T-helper 1 cell (primary cell): ENCODE measurements at places on chromosomes 1 and 21.

- peak; percentile 75 for DNase-seq
Observed at GRCh38 chr1:44631647-44632539, 42.4 kb downstream of the TMEM53 start.

DNA sequence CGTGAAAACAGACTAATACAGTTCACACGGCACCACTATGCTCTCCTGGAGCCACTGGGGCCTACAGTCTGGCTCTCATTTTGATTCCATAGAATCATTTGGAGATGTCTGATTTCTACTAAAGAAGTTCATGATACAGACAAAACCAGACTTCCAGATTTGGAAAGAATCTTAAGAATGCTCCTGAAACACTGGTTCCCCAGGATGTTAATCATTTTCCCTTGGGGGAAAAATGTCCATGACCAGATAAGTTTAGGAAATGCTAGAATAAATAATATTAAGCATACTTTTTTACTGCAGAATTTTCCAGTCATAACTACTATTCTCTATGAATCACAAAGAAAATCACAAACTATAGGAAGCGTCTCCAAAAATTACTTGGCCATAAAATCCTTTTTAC lies 63.0 kb upstream of the RGS7 start:
- DNase-seq = no peak

- DNase-seq = no peak
Observed at GRCh38 chr1:243621973-243622372, 228.1 kb downstream of the AKT3 start.

GRCh38 chr1:36735436-36735835 lies 252.7 kb upstream of the CSF3R start:
- DNase-seq = no peak

- no peak for DNase-seq
Observed at GRCh38 chr1:25716320-25716719, 83.7 kb upstream of the SELENON start.

DNA sequence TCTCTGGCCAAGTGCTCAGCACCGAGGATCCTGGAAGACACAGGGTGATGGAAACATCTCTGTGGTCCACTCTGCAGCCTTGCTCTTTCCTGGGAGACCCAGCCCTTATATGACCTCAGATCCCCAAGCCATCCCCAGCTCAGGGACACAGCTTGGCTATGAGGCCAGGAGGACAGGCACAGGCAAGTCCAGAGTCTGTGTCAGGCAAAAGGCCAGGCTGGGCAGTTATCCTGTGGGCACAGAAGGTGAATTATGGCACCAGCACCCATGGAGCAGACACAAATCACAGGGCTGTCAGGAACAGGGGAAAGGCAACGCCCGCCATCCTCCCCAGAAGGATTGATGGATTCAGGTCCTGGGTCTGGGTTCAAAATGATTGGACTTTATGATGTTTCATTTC lies 52.1 kb upstream of the SCMH1 start:
- DNase-seq = no peak

DNA sequence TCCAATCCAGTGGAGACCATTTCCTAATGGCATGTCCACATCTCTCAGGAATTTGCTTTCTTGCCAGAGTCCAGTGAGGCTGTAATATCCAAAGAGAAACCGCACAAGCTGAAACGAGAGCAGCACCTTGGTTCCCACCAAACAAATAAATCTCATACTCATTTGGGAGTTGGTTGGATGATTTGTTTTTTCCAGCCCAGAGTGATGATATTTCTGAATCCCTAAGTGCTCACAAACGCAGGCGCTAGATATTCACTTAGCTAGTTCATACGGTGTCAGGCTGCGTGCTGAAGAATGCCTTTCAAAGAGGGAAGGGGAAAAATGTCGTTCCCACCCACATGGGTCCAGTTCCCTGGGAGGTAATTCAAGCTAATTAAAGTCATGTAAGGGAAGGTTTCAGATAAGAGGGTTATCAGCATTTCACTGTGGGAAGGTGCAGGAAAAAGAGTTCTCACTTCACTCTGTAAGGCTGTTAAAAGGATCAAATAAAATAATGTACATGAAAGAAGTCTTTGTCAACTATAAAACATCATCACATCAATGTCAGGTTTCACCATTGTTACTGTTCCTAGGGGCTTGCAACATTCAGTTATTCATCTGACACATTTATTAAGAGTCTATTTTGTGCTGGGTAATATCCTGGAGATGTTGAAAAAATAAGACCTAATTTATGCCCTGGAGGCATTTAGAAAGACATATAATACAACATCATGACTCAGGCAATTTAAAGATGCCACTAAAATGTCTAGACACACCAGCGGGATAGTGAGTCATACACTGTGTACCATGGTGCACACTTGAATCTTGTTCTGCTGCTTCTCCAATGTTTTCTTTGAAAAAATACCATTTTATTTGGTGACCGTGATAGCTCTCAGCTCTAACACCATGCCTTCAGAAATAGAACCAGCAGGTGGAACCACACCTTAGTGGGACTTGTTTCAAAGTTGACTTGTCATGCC lies 19.3 kb downstream of the DPT start:
- no peak for DNase-seq

DNA sequence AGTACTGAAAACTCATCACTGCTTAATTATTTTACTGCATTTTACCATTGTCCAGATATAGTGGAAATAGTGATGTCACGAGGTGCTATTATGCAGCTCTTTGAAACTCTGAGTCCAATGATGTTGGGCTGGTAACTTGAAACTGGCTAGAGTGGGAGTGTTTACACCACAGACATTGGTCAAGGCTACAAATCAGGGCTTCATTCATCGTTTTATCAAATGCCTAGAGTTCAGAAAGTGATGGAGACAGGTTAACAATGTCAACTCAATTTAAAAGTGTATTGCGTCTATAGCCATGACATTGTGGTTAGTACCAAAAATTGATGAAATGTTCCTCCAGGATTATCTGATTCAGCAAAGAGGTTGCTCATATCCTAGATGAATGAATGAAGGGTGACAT lies 12.7 kb downstream of the PADI1 start:
- no peak for DNase-seq

DNA sequence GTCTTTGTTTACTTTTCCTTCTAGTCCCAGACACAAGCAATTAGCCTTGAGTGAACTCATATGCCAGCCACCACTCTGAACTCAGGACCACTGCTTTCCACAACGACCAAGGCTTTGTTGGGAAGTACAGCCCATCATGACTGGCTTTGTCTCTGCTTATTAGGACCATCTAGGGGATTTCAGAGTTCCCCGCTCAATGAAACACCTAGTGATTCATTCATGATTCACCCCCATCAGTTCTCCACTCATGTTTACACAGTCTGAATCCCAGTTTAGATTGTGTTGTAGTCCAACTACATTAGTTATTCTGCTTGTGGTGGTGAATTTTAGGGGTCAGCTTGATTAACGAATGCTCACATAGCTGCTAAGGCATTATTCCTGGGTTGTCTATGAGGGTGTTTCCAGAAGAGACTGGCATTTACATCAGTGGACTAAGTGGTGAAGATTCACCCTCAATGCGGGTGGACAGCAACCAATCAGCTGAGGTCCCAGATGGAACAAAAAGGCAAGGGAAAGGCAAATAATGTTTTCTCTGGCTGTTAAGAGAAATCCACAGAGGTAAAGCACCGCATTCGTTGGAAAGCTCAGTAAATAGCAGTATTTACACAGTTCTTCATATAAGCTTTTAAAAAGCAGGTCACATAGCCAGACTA lies 122.7 kb downstream of the RGS21 start:
- DNase-seq = no peak

GRCh38 chr1:59045636-59046035 lies 251.3 kb upstream of the FGGY start:
- no peak for DNase-seq

- no peak for DNase-seq
Observed at GRCh38 chr1:145980457-145980994, 15.9 kb downstream of the TXNIP start.

DNA sequence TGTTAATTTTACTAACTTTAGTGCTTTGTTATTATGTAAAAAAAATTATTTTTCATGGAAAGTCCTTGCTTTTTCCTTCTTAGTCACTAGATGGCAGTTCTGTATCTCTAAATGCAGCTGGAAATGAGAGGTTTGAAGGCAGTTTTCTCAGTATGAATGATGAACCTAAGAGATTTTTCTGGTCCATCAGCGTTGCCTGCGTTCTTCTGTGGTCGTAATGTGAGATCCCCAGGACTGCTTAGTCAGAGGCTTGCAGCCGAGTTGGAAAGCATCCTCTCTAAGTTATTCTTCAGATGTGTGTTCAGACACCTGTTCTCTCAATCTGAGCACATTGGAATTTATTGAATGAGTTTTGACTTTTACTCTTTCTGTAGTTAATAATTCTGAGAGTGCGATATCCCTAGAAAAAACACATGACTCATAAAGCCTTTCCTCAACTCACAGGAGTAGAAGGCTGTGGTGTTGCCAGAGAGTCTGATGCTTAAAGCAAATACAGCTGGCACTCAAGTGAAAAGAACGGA lies 99.3 kb downstream of the FMN2 start:
- DNase-seq = no peak

DNA sequence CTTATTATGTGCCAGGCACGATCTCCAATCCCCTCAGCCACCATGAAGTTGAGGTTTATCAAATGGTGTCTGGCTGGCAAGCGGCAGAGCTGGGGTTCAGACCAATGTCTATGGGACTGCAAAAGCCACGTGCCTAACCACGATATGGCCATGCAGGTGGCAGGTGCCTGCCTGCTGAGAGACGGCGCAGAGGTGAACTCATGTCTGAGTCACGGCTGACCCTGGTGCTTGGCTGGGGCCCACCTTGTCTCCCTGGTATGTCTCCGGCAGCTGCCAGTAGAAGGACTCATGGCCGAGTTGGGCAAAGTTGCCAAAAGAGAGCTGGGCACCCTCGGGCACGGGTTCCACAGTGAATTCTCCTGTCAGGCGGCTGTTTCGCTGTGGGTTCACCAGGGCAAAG lies 59.9 kb downstream of the LDLRAD2 start:
- DNase-seq = no peak

- no peak for DNase-seq
Observed at GRCh38 chr1:214920337-214920736, 162.2 kb upstream of the KCNK2 start.

- no peak for DNase-seq
Observed at GRCh38 chr1:81974883-81975555, 174.3 kb downstream of the ADGRL2 start.

GRCh38 chr1:77888081-77888780 lies at the start of gene NEXN:
Gene NEXN (plus strand): TSS chr1:77888624. CDS start chr1:77916107, 27,483 bp downstream.
- no peak for DNase-seq

GRCh38 chr21:27024971-27025370 lies 58.1 kb upstream of the ADAMTS5 start:
- no peak for DNase-seq

DNA sequence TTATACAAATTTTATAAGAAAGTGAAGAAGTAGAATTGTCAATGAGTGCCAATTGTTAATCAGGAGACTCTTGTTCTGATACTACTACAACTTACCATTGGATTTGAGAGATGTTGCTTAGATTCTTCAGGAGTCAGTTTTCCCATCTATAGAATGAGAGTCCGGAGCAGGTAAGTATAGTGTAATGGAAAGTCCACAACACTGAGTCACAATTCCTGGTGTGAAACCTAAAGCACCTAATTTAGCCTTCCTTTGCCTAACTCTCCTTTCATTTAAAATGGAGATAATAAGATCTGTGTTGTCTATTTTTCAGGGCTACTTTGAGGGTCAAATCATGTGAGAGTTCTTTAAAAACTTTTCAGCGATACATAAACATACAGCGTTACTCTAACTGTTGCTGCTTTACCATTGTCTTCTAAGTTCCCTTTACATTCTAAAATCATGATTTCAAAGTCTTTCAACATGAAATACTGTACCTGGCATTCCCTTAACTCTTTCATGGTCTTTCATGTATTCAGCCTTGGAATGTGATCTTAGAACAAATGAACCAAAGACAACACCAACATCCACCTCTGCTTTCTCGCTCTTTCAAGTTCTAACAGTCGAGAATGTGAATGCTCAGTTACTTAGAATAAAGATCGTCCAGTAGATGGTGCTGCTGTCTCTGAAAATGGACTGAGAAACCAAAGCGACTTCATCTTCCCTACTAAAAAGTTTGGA lies 90.9 kb downstream of the SLC30A10 start:
- peak; percentile 16 for DNase-seq
